Heart right ventricle (tissue), 16 donors: ENCODE measurements at places on chromosomes 6 and 20. TPM values are rescaled to one million over a fixed set of nuclear protein-coding genes. Genes with fewer than 3 reads are reported as not detected.
A peak's percentile ranks its signal among the peaks of the same experiment; 100 is the strongest.

DNA sequence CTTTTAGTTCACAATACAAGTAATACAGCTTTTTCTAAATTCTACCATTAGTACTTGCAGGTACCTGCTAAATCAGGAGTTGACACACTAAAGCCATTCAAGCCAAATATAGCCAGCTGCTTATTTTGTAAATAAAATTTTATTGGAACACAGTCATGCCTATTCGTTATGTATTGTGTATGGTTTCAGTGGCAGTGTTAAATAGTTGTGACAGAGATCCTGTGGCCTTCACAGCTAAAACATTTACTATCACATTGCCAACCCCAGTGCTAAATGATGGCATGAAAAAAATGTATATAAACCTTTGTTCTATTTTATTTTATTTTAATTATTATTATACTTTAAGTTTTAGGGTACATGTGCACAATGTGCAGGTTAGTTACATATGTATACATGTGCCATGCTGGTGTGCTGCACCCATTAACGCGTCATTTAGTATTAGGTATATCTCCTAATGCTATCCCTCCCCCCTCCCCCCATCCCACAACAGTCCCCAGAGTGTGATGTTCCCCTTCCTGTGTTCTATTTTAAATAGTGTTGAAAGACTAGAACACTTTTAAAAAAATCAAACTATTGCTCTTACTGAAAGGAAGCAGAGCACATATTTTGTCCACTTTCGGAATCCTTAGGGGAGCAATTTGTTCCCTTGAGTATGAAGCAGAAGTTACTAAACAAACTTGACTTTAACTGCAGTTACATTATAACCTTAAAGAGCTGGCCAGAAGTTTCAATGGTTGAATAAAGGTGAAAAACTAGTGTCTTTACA, 115.7 kb downstream of the PRIM2 start:
- DNase-seq: no peak

DNA sequence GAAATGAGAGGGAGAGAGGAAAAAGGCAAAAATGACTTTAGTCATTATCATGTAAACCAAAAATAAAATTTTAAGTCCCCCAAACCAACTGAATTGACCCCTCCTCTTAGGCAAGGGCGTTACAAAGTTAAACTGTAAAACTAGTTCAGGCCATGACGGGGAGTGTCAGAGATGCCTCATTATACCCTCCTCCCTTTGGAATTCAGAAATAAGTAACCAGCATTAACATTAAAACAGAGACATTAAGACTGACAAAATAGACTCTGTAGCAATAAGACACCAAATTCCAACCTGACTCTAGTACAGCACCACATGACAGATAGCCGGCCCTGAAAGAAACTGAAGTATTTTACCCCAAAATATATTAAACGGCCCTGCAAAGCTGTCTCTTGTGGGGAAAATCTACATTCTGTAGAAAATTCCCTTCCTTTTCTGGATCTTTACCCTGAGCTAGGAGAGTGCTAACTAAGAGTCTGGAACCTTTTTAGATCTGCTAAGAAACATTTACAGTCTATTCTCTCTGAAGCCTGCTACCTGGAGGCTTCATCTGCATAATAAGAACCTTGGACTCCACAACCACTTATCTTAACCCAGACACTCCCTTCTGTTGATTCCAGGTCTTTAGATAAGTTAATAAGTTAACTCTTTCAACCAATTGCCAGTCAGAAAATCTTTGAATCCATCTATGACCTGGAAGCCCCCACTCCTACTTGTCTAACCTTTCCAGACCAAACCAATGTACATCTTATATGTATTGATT, 150.7 kb downstream of the PKHD1 start:
- no peak for DNase-seq

DNA sequence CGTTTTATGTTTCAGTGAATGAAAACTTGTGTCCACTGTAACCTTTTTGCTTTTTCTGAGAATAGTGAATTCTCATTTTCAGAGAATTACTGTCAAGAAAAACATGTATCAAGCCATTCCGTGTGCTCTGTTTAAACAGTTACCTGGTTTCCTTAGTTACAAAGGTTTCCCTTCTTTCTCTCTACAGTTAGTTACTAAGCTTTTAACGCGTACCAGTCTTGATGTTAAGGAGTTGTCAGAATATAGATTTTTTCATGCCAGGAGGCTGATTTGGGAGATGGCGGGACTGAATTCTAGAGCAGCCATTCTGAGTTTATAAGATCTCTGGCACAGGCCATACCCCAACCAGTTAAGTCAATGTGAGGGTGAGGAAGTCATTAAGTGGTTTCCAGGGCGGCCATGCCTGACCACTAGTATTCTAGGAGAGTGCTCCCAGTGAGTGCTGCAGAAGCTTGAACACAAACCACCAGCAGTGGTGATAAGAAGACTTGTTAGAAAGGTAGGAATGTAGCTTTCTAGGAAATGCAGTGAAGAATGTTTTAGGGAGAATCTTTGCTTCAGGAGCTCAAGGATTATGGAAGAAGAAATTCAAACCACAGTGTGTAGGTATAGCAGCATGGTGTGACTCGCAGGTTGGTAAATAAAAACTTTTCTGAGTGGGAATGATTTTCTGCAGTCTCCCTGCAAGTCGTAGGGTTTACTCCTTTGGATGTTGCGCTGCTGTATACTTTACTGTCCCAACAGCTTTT, 112.9 kb downstream of the JARID2 start:
- DNase-seq: no peak

DNA sequence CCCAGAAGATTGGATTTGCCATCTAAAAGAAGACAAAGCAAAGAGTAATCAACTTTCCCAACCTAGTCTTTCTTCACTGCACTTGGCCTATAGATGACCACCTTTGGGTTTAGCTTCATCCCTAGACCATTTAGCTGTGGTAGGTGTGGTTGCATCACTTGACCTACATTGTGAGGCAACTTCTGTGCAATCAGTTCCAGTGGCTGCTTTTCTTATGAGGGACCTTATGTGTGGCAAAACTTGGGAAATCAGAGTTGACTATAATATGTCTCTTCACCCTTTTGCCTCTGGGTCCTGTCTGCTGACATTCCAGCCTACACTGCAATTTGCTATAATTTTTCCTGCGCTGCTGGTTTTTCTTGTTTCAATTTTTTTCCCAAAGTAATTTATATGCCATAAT, 55.2 kb downstream of the PRDM13 start:
- DNase-seq: no peak

DNA sequence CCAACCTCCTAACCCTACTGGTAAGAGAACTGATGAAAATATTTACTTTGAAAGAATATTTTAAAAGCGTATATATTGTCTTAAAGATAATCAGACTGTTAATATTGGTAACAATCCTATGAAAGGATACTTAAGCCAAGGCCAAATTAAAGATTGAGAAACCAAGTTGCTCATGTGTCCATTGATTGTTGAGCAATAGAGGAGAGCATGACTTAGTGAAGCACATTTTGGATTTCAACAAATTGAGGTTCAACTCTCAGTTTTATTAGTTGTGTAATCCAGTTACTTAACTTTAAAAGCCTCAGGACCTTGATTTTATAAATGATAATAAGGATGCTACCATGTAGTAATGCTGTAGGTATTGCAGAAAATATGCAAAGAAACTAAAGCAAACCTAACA, 56.8 kb downstream of the PRL start:
- no peak for DNase-seq

- no peak for DNase-seq
Measured at GRCh38 chr20:53738945-53739798, 145.5 kb upstream of the ZNF217 start.

GRCh38 chr6:156280065-156280464, 497.1 kb upstream of the ARID1B start:
- no peak for DNase-seq

GRCh38 chr6:127298475-127298874, 31.8 kb downstream of the RNF146 start:
- no peak for DNase-seq

DNA sequence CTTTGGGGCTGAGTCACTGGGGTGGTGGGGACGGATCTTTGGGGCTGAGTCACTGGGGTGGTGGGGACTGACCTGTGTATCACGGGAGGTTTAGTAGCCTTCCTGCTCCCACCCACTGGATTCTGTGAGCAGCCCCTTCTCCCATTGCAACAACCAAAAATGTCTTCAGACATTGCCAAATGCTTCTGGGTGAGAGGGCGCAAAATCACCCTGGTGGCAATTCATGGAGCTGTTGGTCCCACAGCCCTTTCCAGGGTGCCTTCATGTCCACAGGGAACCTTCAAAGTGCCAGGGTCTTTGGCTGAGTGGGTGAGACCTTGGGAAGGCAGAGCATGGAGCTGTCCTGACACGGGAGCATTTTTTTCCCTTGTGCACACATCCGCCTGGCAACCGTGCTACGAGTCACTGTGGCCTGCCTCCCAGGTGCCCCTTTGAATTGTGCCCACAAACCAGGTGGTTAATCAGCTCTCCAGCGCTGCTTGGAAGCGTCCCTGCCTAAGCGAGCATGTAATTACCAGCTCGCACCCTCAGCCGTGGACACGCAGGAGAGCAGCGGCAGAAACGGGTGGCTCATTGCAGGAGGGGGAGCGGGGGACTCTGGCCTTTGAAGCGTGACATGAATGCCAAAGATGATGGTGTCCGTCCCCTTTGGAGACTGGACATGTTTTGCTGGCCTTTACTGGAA, 27.4 kb upstream of the APCDD1L start:
- no peak for DNase-seq

DNA sequence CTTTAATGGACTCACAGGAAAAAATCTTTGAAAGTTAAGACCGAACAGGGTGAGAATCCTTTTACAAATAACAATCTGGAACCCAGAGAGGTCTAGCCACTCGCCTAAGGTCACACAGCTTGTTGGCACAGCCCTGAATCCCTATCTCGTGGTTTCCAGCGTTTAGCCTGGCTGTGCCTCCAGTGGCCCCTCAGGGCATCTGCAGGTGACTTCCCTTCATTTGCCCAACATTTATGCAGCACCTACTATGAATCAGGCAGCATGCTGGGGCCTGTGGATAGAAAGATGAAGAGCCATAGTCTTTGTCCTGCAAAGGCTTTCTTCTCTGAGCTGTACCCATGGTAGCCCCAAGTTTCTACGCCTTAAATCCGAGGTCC, 2.6 kb upstream of the NR2E1 start:
- no peak for DNase-seq

DNA sequence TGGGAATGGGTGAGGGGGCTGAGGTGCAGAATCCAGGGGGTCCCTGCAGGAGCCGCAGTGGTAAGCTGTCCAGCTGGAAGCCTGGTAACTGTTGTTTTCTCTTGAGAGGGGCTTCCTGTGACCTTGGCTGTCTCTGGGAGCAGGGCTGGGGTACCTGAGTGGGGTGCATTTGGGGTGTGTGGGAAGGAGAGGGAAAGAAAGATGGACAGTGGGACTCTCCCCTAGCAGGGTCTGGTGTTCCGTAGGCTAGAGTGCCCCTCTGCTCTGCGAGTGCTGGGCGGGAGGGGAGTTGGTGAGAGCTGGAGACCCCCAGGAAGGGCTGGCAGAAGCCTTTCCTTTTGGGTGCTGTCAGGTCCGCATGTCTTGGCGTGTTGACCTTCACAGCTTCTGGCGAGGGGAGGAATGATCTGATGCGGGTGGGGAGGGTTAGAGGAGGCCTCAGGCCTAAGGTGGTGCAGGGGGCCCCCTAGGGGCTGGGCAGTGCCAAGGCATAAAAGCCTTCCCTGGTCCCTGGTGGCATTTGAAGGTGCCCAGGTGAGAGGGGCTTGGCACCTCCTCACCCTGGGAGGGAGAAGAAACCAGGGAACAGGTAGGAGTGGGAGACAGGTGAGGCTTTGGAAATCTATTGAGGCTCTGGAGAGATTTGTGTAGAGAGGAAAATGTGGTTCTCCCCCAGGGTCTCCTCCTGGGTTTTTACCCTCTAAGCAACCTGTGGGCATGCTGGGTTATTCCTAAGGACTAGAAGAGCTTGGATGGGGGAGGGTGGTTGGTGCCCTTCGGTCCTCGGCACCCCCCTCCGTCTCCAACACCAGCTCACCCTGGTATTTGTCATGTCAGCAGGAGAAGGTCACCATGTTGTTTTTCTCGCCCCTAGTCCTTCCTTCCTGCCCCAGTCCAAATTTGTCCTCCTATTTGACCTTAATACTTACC, 3.3 kb downstream of the VEGFA start:
- DNase-seq: peak; percentile 70

DNA sequence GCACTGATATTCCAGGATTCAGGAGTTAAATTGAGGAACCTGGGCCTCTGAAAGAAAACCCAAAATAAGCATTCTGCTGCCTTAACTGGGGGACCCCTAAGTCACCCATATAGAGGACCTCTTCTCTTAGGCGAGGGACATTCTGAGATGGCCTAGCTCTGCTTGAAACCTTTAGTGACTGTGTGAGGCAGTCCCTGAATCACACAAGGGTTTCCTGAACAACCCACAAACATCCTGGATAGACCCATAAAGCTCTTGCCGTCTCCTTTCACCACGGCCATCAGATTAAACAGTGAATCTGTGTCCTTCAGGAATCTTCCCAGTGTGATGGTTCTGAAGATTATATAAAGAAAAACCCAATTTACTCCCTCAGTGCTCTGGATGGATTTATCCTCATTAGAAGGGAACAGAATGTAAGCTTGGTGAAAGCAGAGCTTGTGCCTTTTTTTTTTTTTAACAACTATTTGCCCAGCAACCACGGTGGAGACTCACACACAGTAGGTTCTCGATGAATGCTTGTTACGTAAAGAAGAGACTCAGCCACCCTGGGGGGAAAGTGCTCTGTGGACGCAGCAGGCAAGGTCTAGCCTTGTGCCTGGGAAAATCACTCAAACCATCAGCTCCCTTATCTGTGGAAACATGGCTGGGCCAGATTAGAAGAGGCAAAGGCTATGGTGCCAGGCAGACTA, 39.1 kb upstream of the SIRPG start:
- DNase-seq: no peak

- no peak for DNase-seq
Measured at GRCh38 chr6:129026601-129027000, 143.7 kb downstream of the LAMA2 start.

GRCh38 chr6:34236131-34236442, 586 bp upstream of the HMGA1 start:
- DNase-seq: no peak

- DNase-seq: no peak
Measured at GRCh38 chr20:64156886-64157875, 7.1 kb upstream of the MYT1 start.

The TMEM14B gene
- total RNA-seq: 93.5 TPM

The KCNB1 gene
- 4.2 TPM for total RNA-seq

The SLC17A3 gene
- not detected for total RNA-seq

The CALHM5 gene
- total RNA-seq: 1.2 TPM

The SGK2 gene
- not detected for total RNA-seq

The AGPAT4 gene
- total RNA-seq: 3.8 TPM

The SLC17A2 gene
- total RNA-seq: not detected

The PXDC1 gene
- 18.1 TPM for total RNA-seq

The DCDC2 gene
- total RNA-seq: not detected
